Forelimb muscle (tissue), 1 donor: ENCODE measurements at places on chromosomes 3 and 15.

DNA sequence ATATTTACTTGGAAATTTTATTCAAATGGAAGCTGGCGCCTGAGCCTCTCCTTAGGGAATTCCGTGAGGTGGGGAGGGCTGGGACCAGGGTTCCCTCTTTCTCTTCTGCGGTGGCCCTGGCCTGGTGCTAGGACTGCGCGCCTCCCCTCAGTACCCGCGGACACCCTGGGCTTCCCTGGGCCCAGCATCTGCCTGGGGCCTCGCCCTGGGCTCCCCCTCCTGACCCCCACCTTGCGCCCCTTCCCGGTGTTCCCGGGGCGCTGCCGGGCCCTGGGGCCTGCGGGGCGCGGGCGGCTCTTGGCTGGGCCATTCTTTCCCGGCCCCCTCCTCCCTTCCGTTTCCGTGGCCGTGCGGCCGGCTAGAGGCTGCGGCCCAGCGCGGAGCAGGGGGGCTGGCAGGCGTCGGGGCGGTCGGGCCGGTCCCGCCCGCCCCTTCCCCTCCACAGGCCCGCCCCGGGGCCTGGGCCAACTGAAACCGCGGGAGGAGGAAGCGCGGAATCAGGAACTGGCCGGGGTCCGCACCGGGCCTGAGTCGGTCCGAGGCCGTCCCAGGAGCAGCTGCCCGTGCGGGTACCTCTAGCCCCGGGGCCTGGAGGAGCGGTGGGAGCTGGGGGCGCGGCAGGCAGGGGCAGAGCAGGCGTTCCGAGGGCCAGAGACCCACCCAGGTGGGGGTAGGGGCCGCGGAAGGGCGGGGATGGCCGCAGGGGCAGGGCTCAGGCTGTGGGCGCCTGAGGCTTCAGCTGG lies at the start of gene FES:
TSS of gene FES (plus strand) at position 529 of the 743 bp plus-strand sequence. CDS start 542 bp downstream, outside the sequence.
- no peak for DNase-seq

DNA sequence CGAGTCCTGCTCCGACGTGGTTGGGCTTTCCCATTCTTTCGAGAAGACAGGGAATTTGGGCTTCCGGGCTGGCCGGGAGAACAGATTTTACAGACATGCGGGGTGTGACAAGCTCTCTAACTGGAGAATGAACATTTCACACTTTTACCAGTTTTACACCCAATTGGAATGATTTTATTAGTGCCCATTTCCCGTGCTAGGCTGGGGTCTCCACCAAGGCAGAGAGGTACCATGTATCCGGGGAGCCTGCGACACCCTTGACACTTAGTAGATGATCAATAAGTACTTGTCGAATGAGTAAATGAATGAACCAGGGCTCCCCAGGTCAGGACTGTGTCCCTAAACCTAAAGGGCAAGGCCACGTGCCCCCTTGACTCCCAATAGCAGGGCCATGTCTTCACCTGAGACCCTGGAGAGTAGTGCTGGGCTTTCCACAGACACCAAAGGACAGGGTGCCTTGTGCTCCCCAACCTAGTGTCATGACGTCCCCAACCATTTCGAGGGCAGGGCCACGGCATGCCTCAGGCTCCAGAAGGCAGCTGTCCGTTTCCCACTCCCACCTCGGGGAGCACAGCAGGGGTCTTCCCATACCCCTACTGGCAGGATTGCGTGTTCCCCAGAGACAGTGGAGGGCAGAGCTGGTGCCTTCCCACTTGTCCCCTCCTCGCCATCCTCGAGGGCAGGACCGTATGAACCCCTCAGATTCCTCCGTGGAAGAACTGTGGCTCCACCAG lies 679 bp upstream of the MYD88 start:
- no peak for DNase-seq

GRCh38 chr3:18422972-18423371 lies 2.2 kb downstream of the SATB1 start:
- DNase-seq, result no peak

GRCh38 chr3:120129718-120130513 lies 35.7 kb upstream of the GSK3B start:
- no peak for DNase-seq

- DNase-seq, result no peak
These were observed 70.4 kb upstream of the ARHGEF26 start for GRCh38 chr3:154050766-154051165.

- no peak for DNase-seq
These were observed 28.3 kb downstream of the AP3B2 start for GRCh38 chr15:82681371-82681770.

- DNase-seq, result no peak
These were observed 158.6 kb upstream of the NR2F2 start for GRCh38 chr15:96171853-96172296.

GRCh38 chr3:176785171-176785570 lies 412.1 kb downstream of the TBL1XR1 start:
- no peak for DNase-seq

- DNase-seq, result no peak
These were observed 64.3 kb downstream of the LEO1 start for GRCh38 chr15:51907136-51907862.

DNA sequence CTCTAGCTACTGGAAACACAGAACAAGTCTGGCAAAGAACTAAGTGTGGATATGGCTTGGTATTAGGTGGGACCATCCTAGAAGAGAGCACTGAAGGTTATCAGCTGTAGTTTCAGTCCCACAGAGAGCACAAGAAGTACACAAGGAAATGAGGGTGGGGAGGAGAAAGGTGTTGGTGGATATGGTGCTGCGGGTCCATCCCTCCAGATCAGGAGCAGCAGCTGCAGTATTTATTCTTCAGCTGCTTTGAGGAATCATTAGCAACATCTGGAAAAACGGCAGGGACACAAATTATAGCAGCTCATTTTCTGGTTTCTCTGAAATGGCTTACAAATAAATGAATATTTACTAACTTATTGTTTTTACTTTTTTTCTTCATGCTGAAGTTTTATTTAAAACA lies 29.0 kb downstream of the CD80 start:
- DNase-seq, result no peak

GRCh38 chr3:16399473-16399872 lies 114.0 kb downstream of the RFTN1 start:
- no peak for DNase-seq

- no peak for DNase-seq
These were observed 46.1 kb upstream of the MAP3K13 start for GRCh38 chr3:185316740-185317412.

- DNase-seq, result no peak
These were observed 42.7 kb downstream of the HHLA2 start for GRCh38 chr3:108338901-108339545.

DNA sequence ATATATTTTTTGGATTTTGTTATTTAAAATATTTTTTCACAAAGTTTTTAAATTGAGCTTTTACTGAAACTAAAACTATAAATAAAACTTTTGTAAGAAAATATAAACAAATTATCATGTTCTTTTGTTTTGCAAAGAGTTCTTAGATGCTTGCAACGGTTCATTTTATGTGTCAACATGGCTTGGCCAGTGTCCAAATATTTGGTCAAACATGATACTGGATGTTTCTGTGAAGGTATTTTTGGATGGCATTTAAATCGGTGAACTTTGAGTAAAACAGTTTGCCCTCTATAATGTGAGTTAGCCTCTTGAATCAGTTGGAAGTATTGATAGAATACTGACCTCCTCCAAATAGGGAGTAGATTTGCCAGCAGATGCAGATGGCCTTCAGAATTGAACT lies 612.6 kb upstream of the NECTIN3 start:
- DNase-seq, result no peak

DNA sequence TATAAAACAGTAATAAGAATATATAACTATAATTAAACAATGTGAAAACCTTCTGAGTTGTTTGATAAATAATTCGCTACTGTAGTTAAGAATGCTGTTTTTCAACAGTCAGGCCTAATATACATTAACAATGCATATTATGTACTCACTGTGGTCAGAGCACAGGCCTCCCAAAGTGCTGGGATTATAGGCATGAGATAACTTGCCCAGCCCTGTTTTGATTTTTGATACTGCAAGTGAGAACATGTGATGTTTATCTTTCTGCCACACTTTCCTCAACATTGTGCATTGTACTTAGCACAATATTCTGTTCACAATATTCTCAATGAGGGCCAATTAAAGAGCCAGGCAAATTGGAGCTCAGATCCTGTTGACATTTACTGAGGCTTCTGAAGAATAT lies 274.5 kb upstream of the RARB start:
- DNase-seq, result no peak

- DNase-seq, result no peak
These were observed 1.7 kb downstream of the NCEH1 start for GRCh38 chr3:172708921-172709773.

- no peak for DNase-seq
These were observed 78.7 kb upstream of the COL6A5 start for GRCh38 chr3:130266817-130267216.

DNA sequence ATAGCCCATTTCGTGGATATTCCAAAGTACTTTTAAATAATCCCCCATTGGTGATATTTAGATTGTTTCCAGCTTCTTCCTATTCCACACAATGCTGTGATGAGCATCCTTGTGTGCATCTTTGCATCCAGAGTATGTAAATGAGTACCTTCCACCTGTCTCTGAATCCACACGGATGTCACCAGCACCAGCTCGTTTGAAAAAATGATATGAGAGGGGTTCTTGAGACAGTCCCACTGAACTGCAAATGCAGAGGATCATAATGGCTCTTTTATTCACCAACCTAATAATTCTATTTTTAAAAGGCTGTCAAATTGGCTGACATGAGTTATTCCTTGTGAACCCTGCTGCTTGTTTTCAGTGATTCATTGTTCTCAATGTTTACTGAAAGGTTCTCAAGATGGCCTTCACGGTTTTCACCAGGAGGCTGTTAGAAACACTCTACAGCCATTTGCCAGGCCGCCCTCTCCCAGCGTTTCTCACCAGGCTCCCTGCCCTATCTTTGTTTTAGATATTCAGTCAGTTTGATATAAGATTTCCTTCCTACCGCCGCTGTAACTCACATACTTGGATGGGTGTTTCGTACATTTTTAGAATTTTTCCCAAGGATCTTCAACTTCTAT lies 96.7 kb upstream of the PTPRG start:
- DNase-seq, result no peak

GRCh38 chr3:167467848-167468611 lies 5.8 kb downstream of the SERPINI2 start:
- DNase-seq, result no peak

DNA sequence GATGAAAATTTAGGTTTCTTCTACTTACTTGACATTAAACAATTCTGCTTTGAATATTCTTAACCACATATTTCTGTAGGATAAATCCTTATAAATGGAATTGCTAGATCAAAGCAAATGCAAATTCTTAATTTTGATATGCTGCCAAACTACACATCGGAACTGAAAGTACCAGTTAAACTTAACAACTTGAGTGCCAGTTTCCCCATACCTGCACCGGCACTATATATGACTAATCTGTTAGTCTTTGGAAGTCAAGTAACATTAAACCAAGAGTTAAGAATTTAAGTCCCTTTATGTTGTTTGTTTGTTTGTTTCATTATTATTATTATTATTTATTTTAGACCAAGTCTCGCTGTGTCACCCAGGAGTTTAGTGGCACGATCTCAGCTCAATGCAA lies 103.9 kb upstream of the AKAP13 start:
- no peak for DNase-seq

DNA sequence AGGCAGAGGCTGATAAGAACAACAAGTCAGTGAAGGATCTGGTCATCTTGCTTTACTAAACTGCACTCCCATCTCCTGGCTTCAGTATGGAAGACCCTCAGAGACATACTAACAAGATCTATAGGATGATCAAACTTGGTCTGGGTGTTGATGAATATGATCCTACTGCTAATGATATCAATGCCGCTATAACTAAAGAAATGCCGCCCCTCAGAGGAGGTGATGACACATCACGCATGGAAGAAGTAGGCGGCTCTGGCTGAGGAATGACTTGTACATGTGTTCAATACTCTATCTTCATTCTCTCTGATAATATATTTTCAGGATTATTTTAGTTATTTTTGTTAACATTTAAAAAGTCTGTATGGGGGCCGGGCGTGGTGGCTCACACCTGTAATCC lies 17.5 kb upstream of the EIF2B5 start:
- no peak for DNase-seq

DNA sequence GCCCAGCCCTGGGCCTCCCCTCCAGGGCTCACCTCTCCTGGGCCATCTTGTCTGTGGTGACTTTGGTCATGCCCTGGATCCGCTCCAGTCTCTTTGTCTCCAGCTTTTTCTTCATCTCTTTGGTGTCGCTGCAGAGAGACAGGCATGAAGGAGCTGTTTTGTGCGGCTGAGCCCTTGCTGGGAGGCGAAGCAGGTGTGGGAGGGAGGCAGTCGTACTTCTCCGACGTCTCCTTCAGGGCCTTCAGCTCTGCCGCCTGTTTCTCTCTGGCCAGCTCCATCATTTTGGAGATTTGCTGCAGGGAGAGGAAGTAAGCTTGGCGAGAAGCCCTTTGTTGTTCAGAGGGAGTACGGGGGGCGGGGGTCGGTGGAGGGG lies 7.7 kb upstream of the ANKRD63 start:
- no peak for DNase-seq
